ENCODE measurements at places on chromosomes 16 and 17.

GRCh38 chr16:84270071-84270470 is 24.6 kb upstream of the WFDC1 start:
- DNase-seq: no peak

- DNase-seq: no peak
These were observed 55.4 kb downstream of the COPRS start for GRCh38 chr17:31803494-31804213.

DNA sequence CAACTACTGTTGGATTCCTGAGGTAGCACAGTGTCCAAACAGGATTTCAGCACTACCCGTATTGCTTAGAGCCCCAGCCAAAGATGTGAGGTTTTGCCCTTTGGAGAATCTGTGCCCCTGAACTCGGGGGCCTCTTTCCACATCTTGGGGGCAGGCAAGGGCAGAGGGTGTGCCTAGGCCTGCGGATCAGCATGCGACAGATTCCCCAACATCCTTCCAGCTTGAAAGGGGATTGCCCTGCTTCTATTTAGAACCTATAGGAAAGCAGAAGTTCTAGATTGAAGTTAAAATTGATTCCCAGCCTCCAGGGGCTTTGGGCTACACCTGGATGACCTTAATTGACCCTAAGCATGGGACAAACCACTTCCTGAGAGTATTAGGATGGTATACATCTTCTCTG is 19.6 kb downstream of the NOD2 start:
- DNase-seq: no peak

GRCh38 chr17:73824321-73824720 is 180.1 kb upstream of the SDK2 start:
- DNase-seq: no peak

GRCh38 chr17:74646231-74646630 is 22.7 kb upstream of the CD300E start:
- DNase-seq: peak; percentile 16

DNA sequence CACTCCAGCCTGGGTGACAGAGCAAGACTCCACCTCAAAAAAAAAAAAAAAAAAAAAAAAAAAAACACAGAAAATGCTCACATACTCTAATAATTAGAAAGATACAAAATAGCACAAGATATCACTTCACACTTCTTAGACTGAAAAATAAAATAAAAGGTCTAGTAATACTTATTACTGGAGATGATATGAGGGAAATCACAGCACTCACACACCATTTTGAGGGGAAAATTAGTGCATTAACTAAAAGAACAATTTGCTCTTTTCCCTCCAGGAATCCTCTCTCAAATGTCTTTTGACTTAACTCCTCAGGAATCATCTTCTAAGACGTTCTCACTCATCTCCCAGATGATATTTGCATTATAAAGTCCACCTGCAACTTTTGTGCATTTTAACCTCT is 697.9 kb upstream of the SOX9 start:
- DNase-seq: no peak

DNA sequence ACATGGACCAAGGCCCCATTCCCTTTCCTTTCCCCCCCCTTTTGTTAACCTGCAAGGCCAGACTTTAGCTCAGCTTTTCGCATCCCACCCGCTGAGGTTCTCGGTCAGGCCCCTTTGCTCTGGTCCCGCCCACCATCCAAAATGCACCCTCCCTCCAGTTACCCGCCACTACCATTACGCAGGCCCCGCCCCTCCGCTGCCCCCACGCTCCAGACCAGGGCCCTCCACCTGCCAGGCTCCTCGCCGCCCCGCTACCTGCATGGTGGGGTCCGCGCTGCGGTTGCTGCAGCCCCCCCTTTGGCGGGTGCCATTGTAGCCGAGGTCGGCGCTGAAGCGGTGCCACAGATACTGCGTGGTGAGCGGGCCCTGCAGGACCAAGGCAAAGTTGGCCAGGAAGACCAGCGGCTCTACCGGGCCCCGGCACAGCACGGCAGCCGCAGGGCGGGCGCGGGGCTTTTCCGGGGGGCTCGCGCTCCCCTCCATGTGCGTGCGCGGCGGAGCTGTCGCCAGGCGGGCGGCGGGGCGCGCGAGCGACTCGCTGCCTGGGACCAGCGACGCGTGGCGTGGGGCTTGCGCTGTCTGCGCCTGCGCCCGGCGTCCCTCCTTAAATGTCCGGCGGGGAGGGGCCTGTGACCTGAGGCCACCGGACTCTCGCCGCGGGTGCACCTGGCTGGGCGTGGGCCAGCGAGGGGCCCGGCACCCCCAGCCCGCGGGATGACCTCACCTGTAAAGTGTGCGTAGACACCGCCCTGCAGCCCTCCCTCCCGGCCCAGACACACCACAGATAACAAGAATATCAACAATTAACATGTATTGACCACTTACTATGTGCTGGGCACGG is at the start of gene SLC46A1:
Gene SLC46A1, minus strand, starts transcription at position 581 of the 841 bp plus-strand sequence. Its CDS starts 98 bp downstream, at position 483.
- peak; percentile 36 for DNase-seq

- no peak for DNase-seq
These were observed 2.4 kb downstream of the ZNF267 start for GRCh38 chr16:31875928-31876547.

GRCh38 chr16:24035127-24035842 is 199.5 kb downstream of the PRKCB start:
- DNase-seq: peak; percentile 9

GRCh38 chr17:61411261-61412142 is 11.9 kb downstream of the TBX2 start:
- DNase-seq: no peak

DNA sequence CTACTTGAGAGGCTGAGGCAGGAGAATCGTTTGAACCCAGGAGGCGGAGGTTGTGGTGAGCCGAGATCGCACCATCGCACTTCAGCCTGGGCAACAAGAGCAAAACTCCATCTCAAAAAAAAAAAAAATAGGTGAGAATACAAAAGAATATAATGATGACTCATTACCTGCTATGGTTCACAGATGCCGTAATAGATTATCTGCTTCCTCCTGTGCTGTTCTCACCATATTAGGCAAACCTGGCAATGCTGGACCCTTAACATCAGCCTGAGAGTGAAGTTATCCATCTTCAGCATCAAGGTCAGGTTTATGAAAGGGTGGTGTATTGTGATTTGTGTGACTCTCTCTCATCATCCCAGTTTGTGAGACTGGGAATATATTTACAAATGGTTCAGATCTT is 271.3 kb upstream of the CPHXL start:
- DNase-seq: no peak

GRCh38 chr16:5069854-5070253 is 1.8 kb upstream of the ALG1 start:
- DNase-seq: no peak

DNA sequence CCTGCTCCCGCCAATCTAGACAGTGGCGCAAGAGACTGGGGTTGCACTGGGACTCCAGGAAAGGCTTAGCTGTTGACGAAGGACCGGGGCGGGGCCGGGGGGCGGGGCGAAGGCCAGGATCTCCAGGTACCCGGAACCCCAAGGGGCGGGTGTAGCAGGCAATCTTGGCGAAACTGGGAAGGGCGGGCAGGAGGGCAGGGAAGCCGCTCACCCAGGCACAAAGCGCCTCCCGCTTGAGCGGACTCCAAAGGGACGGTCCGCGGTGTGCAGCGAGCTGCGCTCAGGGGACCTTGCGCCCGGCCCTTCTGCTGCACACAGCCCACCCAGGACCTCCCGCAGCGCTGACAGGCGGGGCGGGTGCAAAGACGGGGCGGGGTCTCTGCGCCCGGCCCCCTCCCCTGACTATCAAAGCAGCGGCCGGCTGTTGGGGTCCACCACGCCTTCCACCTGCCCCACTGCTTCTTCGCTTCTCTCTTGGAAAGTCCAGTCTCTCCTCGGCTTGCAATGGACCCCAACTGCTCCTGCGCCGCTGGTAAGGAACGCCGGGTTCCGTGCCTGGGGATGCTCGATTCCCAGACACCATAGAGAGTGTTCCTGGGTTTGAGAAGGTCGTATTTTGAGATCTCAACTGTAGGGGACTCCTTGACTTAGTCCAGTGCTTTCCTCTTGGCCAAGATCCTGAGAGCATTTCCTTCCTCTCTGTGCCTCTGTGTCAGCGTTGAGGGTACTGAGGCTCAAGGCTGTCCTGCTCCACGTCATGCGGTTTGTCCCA is at the start of gene MT1F:
Gene MT1F, plus strand, starts transcription at position 405 of the 772 bp plus-strand sequence. Its CDS starts 100 bp downstream, at position 505.
- peak; percentile 9 for DNase-seq

DNA sequence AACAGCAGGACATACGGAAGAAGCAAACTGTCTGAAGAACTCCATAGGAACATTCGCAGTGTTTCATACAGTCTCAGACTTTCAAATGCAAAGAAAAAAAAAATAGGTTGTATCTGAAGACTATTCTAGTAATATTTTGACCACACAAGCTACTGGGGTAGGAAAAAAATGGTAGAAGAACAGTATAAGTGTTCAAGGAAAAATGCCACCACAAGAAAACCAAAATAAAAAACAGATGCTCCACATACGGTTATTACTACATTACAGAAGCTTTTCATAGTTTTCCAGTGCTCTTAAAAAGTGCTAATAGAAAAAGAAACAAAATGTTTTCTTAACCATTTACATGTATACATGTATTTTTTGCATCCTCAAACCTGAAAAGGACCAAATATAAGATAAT is 3.7 kb downstream of the NCOR1 start:
- no peak for DNase-seq

DNA sequence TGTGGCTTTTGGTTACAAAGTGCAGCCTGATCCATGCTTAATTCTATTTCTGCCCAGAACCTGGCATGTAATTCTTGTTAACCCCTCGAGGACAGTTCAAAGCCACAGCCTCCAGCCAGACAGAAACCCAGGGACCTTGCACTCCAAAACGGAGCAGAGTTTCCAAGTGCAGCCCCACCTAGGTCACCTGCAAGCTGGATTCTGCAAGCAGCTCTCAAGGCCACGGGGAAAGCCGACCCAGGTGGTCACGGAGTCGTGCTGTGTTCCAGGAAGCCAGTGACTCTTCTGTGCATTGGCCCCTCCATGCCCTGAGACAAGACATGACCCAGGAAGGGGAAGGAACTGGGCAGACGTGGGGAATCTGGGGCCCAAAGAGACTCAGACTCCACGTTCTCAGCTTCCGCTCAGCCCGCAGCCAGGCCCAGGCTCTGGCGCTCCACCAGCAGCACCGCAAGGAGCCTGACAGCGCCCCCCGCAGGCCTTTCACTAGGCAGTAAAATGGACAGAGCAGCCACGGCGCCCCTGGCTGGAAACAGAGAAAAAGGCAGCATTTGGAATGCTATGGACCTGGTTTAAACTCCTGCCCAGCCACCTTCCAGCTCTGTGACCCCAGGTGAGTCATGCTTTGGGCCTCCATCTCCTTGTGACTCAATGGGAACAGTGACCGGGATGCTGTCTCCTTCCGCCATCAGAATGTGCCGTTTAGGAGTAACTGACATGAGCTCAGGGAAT is 27.3 kb upstream of the GSG1L start:
- peak; percentile 12 for DNase-seq

DNA sequence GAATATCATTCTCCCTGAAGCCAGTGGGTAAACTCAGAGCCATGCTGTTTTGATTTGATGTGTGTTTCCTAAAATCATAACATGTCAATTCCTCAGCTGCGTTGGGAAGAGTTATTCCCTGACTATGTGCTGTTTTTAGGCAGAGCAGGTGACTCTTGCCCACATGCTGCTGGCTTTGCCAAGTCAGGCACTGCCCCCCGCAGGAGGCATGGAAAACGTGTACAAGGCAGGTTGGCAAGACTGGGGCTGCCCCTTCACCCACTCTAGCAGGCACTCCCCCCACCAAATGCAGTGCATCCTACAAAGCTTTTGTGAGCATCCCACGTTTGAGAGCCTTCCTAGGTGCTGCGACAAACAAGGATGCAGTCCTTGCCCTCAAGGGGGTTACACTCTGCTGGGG is 38.3 kb upstream of the NAT9 start:
- no peak for DNase-seq

GRCh38 chr17:50630524-50631194 is 4.0 kb upstream of the ABCC3 start:
- no peak for DNase-seq

GRCh38 chr17:28958820-28959455 is 7.6 kb upstream of the PHF12 start:
- DNase-seq: no peak

DNA sequence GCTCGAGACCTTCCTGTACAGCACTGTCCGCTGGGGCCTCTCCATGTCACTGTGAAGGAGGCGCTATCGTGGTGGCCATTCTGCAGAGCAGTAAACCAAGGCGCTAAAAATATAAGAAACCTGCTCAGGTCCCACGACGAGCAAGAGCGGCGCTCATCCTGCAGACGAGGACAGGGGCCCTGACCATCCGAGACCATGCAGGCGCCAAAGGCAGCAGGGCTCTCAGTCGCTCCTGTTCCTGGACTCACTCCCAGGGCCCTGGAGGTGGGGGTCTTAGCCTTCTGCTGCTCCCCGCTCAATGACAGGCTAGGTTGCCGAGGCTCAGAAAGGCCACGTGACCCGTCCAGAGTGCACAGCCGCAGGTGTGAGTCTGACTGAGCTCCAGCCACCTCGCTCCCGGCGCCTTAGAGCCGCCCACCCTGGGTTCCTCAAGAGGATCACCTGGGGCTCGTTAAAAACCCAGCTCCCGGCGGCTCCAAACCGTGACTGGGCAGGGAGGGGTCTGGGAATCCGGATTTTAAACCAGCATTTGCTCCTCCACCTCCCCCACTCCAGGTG is 509 bp upstream of the ATP2C2 start:
- no peak for DNase-seq

DNA sequence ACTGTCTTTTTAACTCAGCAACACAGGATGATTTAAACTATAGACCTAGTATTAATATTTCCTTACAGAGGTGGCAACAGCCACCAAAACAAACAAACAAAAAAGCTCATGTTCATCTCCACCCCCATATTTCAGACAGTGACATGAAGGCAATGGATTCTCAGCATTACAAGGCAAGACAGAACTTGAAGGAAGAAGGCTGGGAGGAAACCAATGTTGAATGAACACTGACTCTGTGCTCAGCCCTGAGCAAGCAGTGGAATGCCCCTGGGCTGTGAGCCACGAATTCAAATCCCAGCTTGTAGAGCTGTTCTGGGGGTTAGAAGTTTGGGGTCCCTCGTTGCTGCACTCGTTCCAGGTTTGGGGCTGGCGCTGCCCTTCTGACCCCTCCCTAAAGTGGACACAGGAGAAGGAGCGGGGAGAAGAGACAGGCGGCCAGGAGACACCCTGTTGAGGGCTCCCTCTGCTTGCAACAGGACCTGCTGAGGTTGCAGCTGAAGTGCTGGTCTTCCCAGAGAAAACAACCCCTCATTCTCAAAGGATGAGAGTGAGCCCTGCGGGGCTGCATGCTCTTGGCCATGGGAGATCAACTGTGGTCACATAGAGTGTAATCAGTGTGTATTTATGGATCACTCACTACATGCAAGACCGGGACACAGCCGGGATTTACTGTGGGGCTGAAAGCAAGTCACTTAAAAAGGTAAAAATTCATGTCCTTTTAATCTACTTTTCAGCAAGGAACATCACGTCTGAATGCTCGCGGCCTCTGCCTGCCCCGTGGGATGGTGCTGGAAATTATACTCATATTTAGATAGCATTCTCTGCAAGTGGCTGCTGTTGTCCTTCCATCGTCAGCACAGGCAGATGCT is 34.3 kb downstream of the MYH3 start:
- no peak for DNase-seq

- DNase-seq: no peak
These were observed 27.6 kb upstream of the PRM1 start for GRCh38 chr16:11308493-11309283.

DNA sequence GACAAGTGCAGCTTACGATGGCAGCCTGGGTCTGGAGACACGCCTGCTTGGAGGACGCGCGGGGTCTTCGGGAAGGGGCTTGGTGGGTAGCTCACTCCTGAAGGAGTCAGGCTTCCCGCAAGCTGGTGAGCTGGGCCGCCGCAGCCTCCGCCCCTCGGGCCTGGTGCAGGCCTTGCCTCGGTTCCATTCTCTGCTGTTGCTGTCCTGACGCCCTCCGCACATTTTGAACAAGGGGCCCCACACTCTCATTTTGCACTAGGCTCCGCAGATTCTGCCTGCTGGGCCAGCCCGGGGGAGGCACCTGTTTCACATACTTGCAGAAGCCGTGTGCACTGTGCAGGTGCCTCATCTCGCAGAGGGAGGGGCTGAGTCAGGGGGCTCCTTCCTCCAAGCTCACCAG is 31.9 kb upstream of the CBX4 start:
- no peak for DNase-seq

All from erythroblast (primary cell).